ENCODE measurements at places on chromosomes 6 and 20.

DNA sequence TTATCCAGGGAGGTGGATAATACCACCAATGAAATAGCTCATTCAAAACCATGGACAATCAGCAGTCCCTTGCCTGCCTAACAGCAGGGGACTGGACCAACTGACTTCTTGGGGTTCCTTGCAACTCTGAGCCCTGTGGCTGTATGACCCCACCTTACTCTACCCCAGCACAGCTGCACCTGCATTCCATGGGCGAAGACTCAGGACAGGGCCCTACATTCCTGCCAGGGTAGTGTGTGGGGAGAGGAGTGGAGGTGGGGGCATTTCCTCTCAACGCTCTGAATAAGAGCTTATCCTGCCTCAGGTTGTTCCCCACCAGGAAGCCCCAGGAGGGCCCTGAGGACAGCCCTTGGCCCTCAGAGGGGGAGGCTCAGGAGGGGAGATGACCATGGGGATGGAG lies 30.8 kb upstream of the HMGA1 start:
- DNase-seq: no peak

DNA sequence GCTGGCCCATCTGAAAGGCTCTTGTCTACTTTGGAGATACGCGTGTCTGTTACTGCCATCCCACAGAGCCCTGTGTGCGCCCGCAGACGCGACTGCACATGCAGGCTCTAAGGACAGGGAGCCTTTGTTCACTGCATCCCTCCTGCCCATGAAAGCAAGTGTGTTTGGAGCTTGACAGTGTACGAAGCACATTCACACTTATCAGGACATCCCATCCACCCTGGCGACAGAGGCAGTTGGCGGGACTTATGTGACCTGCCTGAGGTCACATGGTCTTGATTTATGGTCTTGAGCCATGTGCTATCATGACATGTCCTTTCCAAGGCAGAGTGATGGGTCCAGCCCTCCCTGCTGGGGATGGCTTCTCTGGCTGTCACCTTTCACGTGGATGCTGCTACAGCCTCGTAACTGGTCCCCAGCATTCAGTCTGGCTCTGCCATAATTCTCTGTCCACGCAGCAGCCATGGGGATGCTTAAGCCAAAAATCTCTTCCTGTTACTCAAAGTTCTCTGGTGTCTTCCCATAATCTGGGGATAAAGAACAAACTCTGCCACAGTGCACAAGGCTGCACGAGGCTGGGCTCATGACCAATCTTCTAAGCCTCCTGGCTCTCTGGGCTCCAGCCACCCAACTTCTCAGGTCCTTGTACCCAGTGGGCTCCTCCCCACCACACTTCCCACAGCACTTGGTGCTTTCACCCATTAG lies 36.3 kb upstream of the FAM83D start:
- DNase-seq: no peak

DNA sequence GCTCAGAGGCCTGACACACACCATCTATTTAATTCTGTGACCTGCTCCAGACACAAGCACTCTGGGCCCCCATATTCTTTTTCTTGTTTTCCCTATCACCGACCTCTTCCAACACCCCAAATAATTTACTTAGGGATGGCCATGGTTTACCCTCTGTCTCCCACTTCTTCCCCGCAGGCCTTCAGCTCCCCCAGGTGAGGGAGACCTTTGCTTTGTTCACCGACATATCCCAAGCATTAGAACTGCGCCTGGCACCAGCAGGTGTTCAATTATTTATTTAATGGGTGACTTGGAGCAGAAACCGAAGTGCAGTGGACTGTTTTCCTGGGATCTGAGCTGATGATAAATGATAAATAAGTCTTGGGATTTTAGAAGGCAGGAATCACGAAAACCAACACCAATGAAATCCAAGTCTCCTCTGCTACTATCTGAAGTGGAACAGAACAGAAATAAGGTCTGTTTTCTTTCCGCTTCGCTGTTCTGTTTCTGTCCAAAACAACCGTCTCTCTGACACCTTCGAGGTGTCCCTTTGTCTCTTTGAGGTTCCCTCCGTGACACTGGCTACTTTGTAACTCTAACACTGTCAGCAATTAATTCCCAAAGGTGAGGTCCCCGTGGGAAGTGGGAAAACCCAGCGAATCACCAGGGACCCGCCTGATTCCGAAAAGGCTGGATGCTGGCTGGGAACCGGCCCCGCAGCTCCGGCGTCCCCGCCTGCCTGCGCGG lies 1.1 kb upstream of the RIN2 start:
- no peak for DNase-seq

- DNase-seq: no peak
Measured at GRCh38 chr6:45822246-45822812, 193.3 kb downstream of the CLIC5 start.

DNA sequence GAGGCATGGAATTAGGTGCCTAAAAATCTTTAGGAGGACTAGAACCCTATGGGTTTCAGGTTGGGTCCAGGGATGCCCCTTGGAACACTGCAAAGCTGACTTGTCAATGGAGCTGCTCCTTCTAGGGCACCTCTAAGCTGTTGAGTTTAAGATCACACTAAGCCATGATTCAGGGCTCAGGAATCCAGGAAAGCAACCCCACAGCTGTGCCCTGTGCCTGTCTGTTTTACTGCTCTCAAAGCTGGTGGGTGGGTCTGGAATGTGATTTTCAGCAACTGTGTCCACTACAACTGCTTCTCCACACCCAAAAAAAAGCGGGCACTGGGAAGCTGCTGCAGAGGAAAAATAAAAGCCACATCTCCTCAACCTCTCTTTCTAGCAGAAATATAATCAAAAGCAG lies 310.4 kb upstream of the MOCS1 start:
- no peak for DNase-seq

GRCh38 chr6:21187485-21187884 lies 406.1 kb upstream of the SOX4 start:
- no peak for DNase-seq

- DNase-seq: no peak
Measured at GRCh38 chr6:123648723-123649122, 12.0 kb upstream of the TRDN start.
